Activated T-helper 1 cell treated with anti-CD3 and anti-CD28 coated beads, Interleukin-12 subunit alpha, Interleukin-12 subunit beta, Interleukin-2, Interleukin-4 antibody, amounts not matched to agents 30 ng/mL and 10 ng/mL and 1 ng/mL, durations not matched to agents 14 hours and 24 hours and 36 hours (primary cell): ENCODE measurements at places on chromosomes 12 and 14.

GRCh38 chr12:79402606-79403005, 288.2 kb downstream of the PAWR start:
- H3K4me3 ChIP-seq, result no peak overlapping the region
- no peaks in the 10 kb centered on the region for H3K27me3 ChIP-seq
- no peak overlapping the region for H3K27ac ChIP-seq

DNA sequence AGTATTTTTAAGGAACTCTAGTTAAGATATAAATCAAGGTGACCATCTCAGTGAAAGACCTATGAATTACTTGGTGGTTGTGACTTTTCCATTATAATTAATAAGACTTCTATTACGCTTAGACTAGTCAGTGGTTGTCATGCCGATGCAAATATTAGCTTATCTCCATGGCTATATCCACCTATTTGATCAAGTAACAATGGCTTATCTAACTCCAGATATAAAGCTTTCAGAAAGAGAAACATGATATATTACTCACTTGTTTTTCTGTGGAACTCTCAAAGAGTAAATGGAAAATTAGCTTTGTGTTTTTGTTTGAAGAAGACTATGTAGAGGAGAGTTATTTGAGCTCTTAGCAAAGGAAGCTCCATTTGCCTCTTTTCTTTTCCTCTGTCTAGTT, 323.8 kb upstream of the DCN start:
- H3K4me1 ChIP-seq, result no peaks in the 10 kb centered on the region
- H3K27me3 ChIP-seq, result peaks cover 2% of the 10 kb centered on the region
- H3K4me3 ChIP-seq, result no peak overlapping the region
- no peak overlapping the region for H3K27ac ChIP-seq

- H3K36me3 ChIP-seq, result no peaks in the 10 kb centered on the region
- no peak overlapping the region for H3K4me3 ChIP-seq
- peaks cover 2% of the 10 kb centered on the region for H3K27me3 ChIP-seq
- DNase-seq, result no peak
- H3K4me1 ChIP-seq, result no peaks in the 10 kb centered on the region
- H3K27ac ChIP-seq, result no peak overlapping the region
Observed at GRCh38 chr14:85622106-85622505, 92.2 kb downstream of the FLRT2 start.

GRCh38 chr14:104512061-104512460, 67.5 kb upstream of the C14orf180 start:
- no peak for DNase-seq
- no peak overlapping the region for H3K4me3 ChIP-seq
- H3K27ac ChIP-seq, result no peak overlapping the region
- H3K27me3 ChIP-seq, result peaks cover 5% of the 10 kb centered on the region
- H3K4me1 ChIP-seq, result no peaks in the 10 kb centered on the region
- H3K36me3 ChIP-seq, result no peaks in the 10 kb centered on the region

DNA sequence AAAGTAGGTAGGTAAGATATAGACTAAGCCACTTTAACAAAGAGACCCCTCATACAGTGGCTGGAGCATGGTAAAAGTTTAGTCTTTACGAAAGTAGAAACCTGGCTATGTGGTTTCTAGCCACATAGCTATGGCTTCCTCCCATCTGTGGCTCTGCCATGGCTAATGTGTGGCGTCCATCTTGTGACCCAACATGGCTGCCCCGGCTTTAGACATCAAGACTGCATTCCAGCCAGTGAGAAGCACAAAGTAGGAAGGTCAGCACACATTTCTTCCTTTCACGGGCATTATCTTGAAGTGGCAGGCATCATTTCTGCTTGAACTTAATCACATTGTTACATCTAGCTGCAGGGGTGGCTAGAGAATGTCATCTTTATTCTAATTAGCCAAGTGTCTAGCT, 148.3 kb downstream of the TBX5 start:
- no peak overlapping the region for H3K27ac ChIP-seq
- no peaks in the 10 kb centered on the region for H3K36me3 ChIP-seq
- no peak overlapping the region for H3K4me3 ChIP-seq
- H3K4me1 ChIP-seq, result no peaks in the 10 kb centered on the region

GRCh38 chr12:58177366-58177765, 236.0 kb downstream of the ATP23 start:
- H3K27me3 ChIP-seq, result peaks cover 10% of the 10 kb centered on the region
- H3K4me3 ChIP-seq, result no peak overlapping the region
- H3K4me1 ChIP-seq, result no peaks in the 10 kb centered on the region
- H3K36me3 ChIP-seq, result no peaks in the 10 kb centered on the region

DNA sequence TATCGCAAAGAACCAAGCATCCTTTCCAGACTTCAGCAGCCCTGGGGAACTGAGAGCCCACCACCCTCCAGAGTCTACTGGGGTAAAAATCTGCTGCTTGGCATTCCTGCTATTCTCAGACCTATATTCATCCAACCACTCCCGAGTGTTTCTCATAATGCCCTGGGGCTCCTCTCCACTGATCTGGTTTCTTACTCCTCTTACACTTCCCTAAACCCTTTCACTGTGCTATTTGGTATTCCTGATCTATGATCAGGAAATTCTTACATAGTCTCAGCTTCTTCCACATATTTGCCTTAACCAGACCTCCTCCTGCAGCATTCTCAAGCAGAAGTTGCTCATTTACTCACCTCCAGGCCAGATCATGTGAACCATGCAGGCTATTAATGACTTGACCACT, 82.4 kb downstream of the SYT10 start:
- no peak overlapping the region for H3K4me3 ChIP-seq
- H3K27ac ChIP-seq, result no peak overlapping the region
- H3K27me3 ChIP-seq, result no peaks in the 10 kb centered on the region
- no peak for DNase-seq
- no peaks in the 10 kb centered on the region for H3K36me3 ChIP-seq
- no peaks in the 10 kb centered on the region for H3K4me1 ChIP-seq
